Stimulated activated CD4-positive, alpha-beta T cell treated with anti-CD3 and anti-CD28 coated beads, Interleukin-12 subunit alpha, Interleukin-12 subunit beta, amount 100 ng/mL, for 48 hours (primary cell): ENCODE measurements at places on chromosomes 7 and 10.

DNA sequence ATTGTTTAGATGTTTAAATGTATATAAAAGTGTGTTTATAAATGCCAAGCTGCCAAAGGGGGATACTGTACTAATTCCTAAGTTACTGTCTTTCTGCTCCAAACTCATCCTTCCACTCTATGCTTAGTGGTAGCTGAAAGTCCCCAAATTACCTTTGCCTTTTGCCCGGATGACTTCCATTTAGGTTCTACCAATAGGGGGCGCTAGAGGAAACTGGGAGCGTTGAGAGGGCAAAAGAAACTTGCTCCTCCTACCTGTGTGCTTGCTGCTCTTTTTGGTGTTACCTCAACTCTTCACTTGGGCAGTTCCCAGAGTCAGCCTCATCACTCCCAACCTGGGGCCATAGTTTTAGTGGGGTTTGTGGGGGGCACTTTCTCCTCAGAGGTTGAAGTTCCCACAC, 5.9 kb upstream of the OR2A25 start:
- DNase-seq = no peak

GRCh38 chr10:107496594-107496993, 332.1 kb upstream of the SORCS1 start:
- DNase-seq = no peak

- no peak for DNase-seq
Observed at GRCh38 chr10:3836222-3836820, 51.3 kb upstream of the KLF6 start.

- no peak for DNase-seq
Observed at GRCh38 chr10:86070278-86070677, 296.3 kb downstream of the GRID1 start.

GRCh38 chr10:18144928-18145327, 4.7 kb downstream of the CACNB2 start:
- DNase-seq = no peak

- DNase-seq = no peak
Observed at GRCh38 chr7:122643250-122643649, 55.7 kb downstream of the RNF133 start.

DNA sequence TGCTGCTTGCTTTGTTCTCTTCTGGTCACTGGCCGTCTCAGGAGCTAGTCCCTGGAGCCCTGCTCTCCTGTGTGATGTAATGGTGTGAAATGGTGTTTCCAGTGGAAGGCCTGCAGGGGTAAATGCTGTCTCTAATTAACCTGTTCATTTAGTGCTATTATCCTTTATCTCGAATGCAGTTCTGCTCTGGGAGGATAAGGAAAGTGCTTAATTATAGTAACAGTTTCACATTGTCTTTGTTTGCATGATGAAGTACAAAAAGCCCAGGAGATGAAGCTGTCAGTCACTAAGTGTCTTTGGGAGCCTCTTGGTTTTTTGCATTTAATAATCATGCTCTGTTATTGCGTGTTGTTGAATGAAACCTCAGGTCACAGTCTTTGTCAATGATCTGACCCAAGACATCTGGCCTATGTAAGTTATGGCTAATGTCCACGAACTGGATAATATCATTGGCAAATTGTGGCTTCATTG, 755.3 kb upstream of the GALNT17 start:
- DNase-seq = no peak

GRCh38 chr7:157357129-157358040, 20.6 kb downstream of the DNAJB6 start:
- no peak for DNase-seq

- DNase-seq = no peak
Observed at GRCh38 chr7:148799893-148800555, 84.1 kb downstream of the EZH2 start.

- DNase-seq = no peak
Observed at GRCh38 chr7:18498341-18498740, 2.8 kb downstream of the HDAC9 start.

DNA sequence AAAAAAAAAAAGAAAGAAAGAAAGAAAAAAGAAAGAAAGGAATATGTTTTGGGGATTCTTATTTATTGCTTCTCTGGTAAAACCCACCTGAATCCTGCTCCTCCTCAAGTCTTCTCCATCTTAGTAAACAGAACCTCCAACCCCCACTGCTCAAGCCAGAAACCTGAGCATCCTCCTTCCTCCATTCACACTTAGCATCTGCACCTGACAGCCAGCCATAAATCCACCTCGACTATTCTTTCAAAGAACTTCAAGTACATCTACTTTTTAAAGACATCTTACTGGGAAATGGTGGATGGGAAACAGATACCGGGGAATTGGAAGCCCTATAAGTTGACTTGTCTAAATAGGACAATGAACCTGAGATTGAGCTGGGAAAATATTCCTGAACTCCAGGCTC, 519.9 kb upstream of the DPP6 start:
- no peak for DNase-seq

GRCh38 chr7:33959676-33960075, 54.3 kb downstream of the BMPER start:
- DNase-seq = no peak

- no peak for DNase-seq
Observed at GRCh38 chr10:36254199-36254598, 612.1 kb upstream of the FZD8 start.

GRCh38 chr10:110747609-110748464, 103.7 kb downstream of the RBM20 start:
- no peak for DNase-seq

DNA sequence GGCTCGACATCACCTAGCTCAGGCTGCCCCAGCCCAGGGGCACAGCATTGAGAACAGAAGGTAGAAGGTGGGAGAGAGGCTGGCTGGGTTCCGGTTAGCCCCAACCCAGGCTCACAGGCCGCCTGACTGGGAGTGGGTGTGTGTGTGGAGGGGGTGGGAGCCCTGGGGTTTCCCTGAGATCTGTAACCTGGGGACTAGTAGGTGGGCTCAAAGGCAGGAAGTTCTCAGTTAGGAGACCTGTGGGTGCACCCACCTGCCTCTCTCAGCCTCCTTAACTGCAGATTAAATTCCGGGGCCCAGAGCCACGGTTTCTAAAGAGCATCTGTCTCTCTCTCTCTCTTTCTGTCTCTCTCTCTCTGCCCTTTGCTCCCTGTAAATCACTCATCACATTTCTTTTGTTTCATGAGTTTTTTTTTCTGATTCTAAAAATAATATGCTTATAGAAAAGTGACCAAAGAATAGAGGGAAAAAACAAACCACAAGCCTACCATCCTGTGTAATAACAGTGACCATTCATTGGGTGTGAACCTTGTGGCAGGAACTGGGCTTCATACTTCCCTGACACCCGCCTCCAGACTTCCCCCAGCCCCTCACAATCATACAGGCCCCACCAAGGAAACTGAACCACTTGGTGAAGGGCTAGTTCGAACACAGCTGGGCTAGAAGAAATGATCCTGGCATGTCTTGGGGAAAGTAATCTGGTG, 83.4 kb upstream of the SMNDC1 start:
- DNase-seq = no peak

GRCh38 chr10:125823663-125824251, 411 bp downstream of the BCCIP start:
- no peak for DNase-seq

- DNase-seq = no peak
Observed at GRCh38 chr10:1390200-1390599, 334.0 kb downstream of the WDR37 start.

GRCh38 chr7:129569811-129570215, 41.7 kb upstream of the NRF1 start:
- DNase-seq = no peak

GRCh38 chr10:26544932-26545331, 106.8 kb downstream of the APBB1IP start:
- no peak for DNase-seq

DNA sequence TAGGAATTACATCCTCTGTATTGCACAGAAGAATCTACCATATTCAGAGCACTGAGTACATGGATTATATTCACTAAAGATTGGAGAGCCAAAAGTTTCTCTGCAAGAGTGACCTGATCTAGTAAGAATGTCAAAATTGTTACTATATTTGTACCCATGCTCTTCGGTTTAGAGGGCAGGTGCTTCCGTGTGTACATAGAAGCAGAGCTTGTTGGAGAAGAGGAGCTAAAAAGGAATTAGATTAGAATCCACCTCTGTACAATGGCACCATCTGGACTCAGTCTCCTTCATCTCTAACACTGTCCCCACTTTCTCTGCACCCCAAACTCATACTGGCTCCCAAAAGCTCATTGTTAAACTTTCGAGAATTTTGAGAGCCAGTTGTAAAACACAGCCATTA, 8.3 kb downstream of the CALD1 start:
- no peak for DNase-seq

- no peak for DNase-seq
Observed at GRCh38 chr10:86486856-86487255, 34.7 kb downstream of the WAPL start.

DNA sequence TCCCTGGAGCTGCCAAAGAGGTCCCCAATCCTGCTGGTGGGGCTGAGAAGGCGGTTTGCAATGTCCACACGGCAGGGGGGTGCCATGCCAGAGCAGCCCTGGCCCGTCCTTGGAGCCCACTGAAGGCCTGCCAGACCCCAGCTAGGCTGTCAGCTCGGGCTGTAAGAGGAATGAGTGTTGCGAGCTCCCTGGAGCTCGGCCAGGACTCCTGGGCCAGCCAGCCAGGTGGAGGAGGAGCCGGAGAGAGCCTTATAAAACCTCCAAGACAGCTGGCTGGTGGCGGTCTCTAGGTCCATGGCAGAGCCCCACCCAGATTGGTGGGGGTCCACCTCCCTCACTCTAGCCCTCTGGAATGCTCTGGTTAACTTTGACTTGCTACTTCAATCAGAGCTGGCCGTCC, 55.1 kb upstream of the CALN1 start:
- DNase-seq = no peak

DNA sequence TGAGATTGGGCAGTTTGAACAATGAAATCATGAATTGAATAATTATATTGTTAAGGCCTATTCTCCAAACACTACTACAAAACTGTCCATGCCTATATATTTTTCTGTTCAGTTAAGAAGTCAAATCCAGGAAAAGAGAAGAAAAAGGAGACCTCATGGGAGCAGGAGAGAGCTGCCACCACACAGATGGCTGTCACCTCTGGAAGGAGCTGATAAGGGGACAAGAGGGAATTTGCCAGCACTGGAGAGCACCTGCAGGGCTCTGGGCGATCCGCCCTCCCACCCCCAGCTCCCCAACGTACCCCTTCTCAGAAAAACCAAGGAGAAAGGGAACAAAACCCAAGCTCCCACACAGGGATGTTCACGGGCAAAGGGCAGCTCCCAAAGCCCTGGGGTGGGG, 227.8 kb downstream of the TNS3 start:
- DNase-seq = no peak
